ENCODE measurements at places on chromosomes 12 and 14. TPM values are rescaled to one million over a fixed set of nuclear protein-coding genes. Genes with fewer than 3 reads are reported as not detected.

The MIPOL1 gene
- polyA plus RNA-seq = 9.8 TPM

The MAP1LC3B2 gene
- 9.0 TPM for polyA plus RNA-seq

The AQP2 gene
- 117 TPM for polyA plus RNA-seq

The DBX2 gene
- polyA plus RNA-seq = 0.11 TPM

The DLGAP5 gene
- polyA plus RNA-seq = 21.7 TPM

The CARMIL3 gene
- polyA plus RNA-seq = 1.5 TPM

The HCAR1 gene
- polyA plus RNA-seq = 2.7 TPM

The OTOGL gene
- 0.66 TPM for polyA plus RNA-seq

The LRTM2 gene
- polyA plus RNA-seq = 0.30 TPM

The LTB4R gene
- 5.6 TPM for polyA plus RNA-seq

The GNB3 gene
- polyA plus RNA-seq = 9.2 TPM

The RHOJ gene
- polyA plus RNA-seq = 15.8 TPM

The GPR68 gene
- polyA plus RNA-seq = 1.8 TPM

The LAG3 gene
- polyA plus RNA-seq = 2.1 TPM

The SYCP3 gene
- polyA plus RNA-seq = 0.73 TPM

The ANKRD33 gene
- polyA plus RNA-seq = 0.36 TPM

The SLC22A17 gene
- 79.3 TPM for polyA plus RNA-seq

The SDS gene
- polyA plus RNA-seq = 0.19 TPM

The PRDM4 gene
- 37.9 TPM for polyA plus RNA-seq

The CDH24 gene
- polyA plus RNA-seq = 21.7 TPM

The ITGB7 gene
- 1.4 TPM for polyA plus RNA-seq

The CCDC177 gene
- polyA plus RNA-seq = 0.05 TPM

The CELA1 gene
- polyA plus RNA-seq = not detected

The CCDC38 gene
- 0.42 TPM for polyA plus RNA-seq

The P3H3 gene
- 24.4 TPM for polyA plus RNA-seq

The ASCL1 gene
- not detected for polyA plus RNA-seq

The HELB gene
- 3.1 TPM for polyA plus RNA-seq

The RNF212B gene
- polyA plus RNA-seq = 1.8 TPM

The PSME2 gene
- 152 TPM for polyA plus RNA-seq

The ACOT4 gene
- polyA plus RNA-seq = 3.3 TPM

The C12orf57 gene
- polyA plus RNA-seq = 205 TPM

The KRT82 gene
- polyA plus RNA-seq = not detected

The TTC9 gene
- polyA plus RNA-seq = 4.3 TPM

The SPX gene
- polyA plus RNA-seq = 15.5 TPM

The VDR gene
- polyA plus RNA-seq = 3.1 TPM

The SRRM4 gene
- 0.05 TPM for polyA plus RNA-seq

The A2ML1 gene
- polyA plus RNA-seq = 0.08 TPM

The OR4K17 gene
- polyA plus RNA-seq = 0.11 TPM

The POTEM gene
- polyA plus RNA-seq = not detected

The DEPDC4 gene
- 4.6 TPM for polyA plus RNA-seq

The PPFIBP1 gene
- polyA plus RNA-seq = 81.6 TPM

The PWP1 gene
- polyA plus RNA-seq = 60.6 TPM

The TNS2 gene
- 94.1 TPM for polyA plus RNA-seq
